Left ventricle myocardium inferior (tissue), 1 donor: ENCODE measurements at places on chromosomes 12 and 14. TPM values are rescaled to one million over a fixed set of nuclear protein-coding genes. Genes with fewer than 3 reads are reported as not detected.

The EMC9 gene
- 14.5 TPM for total RNA-seq

The ASPG gene
- total RNA-seq = 27.1 TPM

The GPR33 gene
- total RNA-seq = not detected

The VAMP1 gene
- total RNA-seq = 4.2 TPM

The ESR2 gene
- 1.0 TPM for total RNA-seq

The NKX2-8 gene
- not detected for total RNA-seq

The TAPBPL gene
- total RNA-seq = 16.4 TPM

The OAS3 gene
- total RNA-seq = 5.4 TPM

- DNase-seq = no peak
These were observed 92.7 kb upstream of the SLC38A2 start for GRCh38 chr12:46465307-46465706.

DNA sequence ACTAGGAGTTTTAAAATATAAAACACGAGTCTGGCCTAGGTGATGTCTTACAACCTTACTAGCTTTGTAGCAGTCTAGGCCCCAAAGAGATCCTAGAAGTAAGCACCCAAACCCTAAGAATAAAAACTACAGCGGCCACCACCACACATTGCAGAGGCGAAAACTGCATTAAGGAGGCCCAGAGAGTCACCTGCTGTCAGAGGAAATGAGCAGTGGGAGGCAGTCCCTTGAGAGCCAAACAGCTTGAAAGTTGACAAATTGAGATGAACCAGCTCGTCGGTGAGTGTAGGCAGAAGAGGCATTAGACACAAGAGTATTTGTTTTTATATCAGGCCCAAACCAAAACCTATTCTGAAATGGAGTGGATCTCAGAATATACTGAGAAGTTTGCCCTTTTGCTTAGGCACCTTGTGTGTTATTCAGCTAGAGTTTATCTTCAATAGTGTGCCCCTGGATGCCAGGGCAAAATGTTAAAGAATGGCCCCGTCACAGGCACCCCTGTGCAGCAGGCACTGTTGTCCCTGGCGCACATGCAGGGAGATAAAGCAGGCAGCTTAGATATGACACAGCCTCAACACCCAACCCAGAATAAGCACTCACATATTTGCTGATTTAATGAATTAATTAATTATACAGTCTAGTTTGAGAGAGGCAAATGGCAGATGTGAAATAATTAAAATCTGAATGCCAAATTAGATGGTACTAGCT is 56.7 kb downstream of the TTC7B start:
- no peak for DNase-seq

DNA sequence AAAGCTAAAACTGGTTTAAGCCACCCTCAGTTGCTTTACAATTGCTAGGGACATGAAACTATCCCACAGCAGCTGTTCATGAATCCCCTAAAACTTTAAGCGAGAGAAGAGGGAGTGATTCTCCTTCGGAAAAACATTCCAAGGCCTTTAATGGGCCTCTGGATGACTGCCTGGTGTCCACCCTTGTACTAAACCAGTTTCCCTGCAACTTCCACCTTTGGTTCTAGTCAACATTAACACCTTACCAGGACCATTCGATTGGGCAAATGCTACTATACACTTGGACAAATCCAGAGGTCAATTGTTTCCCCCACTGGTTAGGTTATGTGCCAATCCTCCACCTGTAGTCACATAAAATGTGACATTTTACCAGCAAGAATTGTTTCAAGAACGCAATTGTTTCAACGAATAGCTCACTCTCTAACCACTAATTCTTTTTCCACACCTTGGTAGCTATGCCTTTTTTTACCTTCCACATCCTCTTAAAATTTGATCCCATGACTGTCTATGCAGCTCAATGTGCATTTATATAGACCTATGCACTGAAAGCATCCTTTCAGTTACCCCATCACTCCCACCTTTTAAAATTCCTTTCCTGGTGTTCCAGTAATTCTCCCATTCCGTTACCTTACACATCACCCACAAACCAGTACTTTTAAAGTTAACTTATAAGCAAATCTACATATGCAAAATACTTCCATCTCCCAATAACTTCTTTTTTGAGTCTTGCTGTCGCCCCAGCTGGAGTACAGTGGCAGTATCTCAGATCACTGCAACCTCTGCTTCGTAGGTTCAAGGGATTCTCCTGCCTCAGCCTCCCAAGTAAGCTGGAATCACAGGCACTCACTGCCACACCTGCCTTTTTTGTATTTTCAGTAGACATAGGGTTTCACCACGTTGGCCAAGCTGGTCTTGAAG is 3.6 kb downstream of the UBC start:
- DNase-seq = no peak

DNA sequence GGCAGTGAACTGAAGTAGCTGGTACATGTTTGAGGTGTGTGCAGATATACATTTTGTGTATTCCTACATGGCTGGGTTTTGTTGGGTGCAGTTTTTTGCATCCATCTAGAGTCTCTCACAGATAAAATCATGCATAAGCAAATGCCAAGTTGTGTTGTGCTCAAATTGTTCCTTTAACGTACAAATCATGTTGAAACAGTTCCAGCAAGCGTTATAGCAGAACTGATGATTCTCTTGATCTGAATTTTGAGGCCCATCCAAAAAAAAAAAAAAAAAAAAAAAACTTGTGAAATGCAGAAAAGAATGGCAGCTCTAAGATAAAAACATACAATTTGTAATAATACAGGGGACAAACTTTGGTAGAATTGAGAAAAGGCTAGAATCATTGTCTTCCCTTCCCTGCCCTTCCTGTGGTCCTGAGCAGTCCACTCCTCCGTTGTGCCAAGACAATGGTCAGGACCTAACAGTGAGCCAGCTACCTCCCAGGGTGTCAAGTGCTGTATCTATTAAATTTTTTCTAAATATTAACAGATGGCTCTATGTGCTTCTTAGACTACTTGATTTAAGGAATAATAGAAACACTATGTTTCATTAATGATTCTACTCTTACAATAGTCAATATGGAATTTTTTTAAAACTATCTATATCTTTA is 122.1 kb downstream of the PLEKHA5 start:
- no peak for DNase-seq

DNA sequence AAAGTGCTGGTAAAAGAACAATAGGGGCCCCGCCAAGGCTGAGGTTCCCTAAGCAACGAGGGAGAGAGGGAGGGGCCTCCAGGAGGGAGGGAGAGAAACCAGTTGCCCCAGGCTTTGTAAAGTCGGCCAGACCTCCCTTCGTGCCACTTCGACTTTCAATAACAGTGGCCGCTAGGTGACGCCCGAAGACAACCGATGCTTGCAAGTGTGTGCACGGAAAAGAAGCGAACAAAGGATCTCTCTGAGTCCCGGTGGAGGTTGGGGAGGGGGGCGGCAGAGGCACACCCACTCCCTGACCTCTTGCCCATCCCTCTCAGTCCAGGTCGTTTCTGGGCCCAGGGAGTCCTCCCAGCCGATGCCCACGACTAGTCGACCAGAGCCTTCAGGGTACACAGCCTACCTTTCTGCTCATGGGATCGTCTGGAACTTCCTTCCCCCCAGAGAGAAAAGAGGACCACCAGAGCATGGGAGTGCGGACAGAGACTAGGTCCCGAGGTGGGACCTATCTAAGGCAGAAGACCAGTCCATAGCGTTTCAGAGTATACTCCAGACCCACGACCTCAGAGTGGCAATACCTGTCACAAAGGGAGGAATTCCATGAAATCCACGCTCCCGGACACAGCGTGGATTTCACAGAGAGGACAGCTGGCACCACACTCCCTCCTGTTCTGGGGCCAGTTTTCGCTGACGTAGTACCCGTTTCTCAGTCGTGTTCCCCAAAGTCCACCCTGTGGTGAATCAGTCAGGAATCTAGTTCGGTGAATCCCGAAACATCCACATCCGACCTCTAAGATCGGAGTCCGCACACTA is 262.7 kb upstream of the ALG10B start:
- no peak for DNase-seq

- DNase-seq = peak; percentile 74
These were observed 738 bp downstream of the CKAP4 start for GRCh38 chr12:106246891-106247673.

DNA sequence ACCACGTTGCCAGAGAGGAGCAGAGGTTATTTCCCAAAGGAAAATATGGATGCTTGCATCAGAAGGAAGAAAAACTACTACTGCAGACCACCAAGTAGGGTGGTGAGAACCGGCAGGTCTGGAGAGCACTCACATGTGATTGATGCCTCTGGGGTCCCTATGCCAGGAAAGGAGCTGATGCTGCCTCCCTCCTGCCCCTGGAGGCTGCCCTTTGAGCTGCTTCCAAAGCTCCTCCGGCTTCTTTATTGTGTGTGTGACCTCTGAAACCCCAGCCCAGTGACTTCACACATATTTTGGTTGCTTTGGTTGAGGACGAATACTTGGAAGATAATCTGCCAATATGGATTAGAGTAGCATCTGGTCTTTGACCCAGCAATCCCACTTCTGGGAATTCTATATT is 133.4 kb downstream of the AACS start:
- DNase-seq = no peak

DNA sequence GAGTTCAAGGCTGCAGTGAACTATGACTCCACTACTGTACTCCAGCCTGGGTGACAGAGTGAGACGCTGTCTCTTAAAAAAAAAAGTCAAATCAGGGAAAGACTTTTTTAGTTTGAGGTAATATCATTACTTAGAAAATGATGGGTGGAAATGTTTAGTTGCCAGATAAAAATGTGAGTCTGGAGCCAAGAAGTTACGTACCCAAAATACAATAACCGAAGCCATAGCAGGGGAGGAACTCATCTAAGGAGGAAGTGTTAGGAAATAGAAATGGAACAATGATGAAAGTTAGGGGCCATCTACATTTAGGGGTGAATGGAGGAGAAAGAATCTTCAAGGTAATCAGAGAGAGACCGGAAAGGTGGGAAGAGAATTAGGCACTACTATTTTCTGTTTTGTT is 98.8 kb downstream of the DACT1 start:
- no peak for DNase-seq

- no peak for DNase-seq
These were observed 133.9 kb downstream of the C12orf75 start for GRCh38 chr12:105464406-105464805.

DNA sequence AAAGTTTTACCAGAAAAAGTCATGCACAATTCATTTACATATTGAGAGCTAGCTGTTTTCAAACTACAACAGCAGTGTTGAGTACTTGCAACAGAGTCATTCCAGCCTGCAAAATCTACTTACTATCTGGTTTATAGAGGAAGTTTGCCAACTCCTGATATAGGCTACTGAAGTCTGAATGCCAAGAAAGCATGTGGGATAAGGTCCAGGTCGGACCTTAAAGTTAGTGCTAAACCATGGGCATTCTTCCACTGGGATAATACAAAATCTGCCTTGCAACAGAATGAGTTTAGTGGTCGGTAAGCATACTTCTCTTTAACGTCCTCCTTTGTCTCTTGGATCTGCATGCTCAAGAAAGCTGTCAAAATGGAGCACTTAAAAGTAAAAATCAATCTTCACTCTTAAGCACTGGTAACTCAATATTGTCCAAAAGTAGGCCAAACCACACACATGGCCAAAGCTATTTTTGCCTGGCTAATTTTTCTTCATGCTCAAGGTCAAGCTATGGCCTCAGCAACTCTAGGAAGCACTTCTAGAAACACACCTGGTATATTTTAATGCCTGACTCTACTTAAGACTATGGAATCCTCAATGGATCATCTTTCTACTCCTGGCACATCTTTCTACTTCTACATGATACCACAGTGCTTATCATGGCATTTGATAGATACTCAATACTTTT is 364.9 kb upstream of the KITLG start:
- no peak for DNase-seq

DNA sequence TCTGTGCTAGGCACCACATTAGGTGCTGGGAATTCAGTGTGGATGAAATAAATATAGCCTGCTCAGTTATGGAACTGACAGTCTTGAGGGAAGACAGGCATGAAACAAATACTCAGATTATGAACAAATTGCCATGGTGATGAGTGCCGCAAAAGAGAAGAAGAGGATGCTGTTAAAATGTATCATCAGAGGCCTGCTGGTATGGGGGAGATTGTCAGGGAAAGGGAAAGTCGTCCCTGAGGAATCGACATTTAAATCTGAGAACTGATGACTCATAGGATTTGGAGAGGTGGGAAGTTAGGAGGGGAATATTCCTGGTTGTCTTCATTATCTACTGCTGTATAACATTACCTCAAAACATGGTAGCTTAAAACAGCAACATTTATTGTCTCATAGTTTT is 42.0 kb downstream of the PPP1R36 start:
- DNase-seq = no peak

GRCh38 chr12:68237078-68237477 is 11.5 kb upstream of the IL26 start:
- no peak for DNase-seq

- no peak for DNase-seq
These were observed 234.2 kb downstream of the CRADD start for GRCh38 chr12:93911396-93911795.

DNA sequence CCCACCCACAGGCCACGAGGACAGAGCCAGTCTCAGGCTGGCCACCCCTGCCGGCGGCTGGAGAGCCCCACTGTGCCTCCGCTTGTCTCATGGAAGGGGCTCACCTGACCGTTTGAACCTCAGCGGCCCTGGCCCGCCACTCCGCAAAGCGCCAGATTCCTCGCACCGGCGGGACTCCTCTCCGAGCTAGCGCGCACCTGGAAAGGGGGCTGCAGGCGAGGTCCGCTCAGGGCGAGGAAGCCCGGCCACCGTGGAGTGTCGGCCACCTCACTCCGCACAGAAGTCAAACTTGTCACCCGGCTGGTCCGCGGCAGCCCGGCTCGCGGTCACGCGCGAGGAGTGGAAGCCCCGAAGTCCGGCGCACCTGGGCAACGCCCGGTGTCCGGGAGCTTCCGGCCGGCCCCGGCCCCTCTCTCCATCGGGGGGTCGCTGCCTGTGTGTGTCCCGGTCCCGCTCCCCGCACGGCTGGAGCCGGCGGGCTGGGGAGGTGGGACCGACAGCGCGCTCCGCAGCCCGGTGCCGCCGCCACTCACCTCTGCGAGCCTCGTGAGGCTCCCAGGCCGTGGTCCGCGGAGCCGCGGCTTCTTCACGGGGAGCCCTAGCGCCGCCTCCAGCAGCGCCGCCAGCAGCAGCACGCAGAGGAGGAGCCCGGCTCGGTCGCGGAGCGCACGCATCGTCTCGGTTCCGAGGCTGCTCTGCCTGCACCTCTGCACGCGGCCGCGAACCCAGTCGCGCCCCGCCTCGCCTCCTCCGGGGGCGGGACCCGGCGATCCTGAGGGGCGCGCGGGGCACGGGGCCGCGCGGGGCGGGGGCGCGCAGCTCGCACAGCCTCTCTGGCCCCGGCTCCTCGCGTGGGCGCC is at the start of gene ISM2:
TSS of gene ISM2 (minus strand) at position 697 of the 860 bp plus-strand sequence. CDS start at position 674, 23 bp downstream.
- DNase-seq = peak; percentile 23

GRCh38 chr14:56581041-56581727 is 1.6 kb downstream of the TMEM260 start:
- no peak for DNase-seq

- DNase-seq = no peak
These were observed 49.1 kb downstream of the BTG1 start for GRCh38 chr12:92096346-92097136.
